ENCODE measurements at places on chromosomes 2 and 18. TPM values are rescaled to one million over a fixed set of nuclear protein-coding genes. Genes with fewer than 3 reads are reported as not detected.

SIX2 gene
- 1.1 TPM for total RNA-seq

DNA sequence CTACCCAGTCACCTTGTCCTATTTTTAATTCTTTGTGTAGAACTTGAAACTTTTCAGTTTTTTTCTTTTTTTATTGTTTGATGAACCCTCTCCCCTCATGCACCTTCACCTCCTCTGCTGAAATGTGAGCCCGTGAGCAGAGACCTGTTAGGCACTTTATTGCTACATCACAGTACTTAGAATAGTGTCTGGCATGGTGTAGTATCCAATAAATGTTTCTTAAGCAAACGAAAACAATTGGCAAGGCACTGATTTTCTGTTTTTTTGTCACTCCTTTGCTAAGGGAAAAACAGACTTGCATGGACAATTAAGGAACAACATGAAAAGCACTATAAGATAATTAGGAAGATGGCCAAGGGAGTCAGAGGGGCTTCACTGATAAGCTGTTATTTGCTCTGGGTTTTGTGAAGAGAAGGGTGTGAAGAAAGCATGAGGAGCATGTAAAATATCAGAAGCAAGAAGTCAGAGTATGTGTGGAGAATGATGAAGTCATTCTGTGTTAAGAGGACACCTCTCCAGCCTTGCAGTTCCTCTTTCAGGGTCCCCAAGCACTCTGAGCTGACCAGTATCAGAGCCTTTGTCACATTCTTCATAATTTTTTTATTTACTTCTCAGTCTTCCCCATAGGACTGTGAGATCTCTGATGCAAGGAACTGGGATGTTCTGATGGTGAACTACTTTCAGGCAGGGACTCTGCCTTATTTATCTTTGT lies 99.7 kb upstream of the CAVIN2 start:
- no peak overlapping the region for H3K27ac ChIP-seq
- H3K4me1 ChIP-seq, result peaks cover 7% of the 10 kb centered on the region
- no peaks in the 10 kb centered on the region for H3K27me3 ChIP-seq
- H3K4me3 ChIP-seq, result no peak overlapping the region
- no peaks in the 10 kb centered on the region for H3K36me3 ChIP-seq

FN1 gene
- total RNA-seq, result 1,092 TPM

MROH2A gene
- total RNA-seq, result not detected

DNA sequence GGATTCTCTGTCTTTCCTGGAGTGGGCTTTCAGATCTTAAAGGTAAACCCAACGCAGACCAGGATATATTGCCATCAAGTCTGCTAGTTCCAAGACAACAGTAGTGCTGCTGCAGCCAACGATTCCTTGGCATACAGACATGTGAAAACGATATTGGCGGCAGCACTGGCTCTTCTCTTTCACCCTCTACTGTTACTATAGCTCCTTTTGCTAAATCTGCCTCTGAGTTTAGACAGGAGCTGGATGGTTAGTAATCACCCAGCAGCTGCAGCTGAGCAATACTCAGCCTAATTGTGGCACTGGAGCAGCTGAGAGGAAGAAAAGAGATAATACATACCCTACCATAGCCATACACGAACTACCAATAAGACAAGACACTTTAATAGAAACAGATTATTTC lies 4.0 kb downstream of the YES1 start:
- no peaks in the 10 kb centered on the region for H3K27me3 ChIP-seq
- H3K27ac ChIP-seq, result peak overlapping the region; percentile 47

GRCh38 chr18:22933966-22934423 lies 867 bp downstream of the RBBP8 start:
- H3K27me3 ChIP-seq, result no peaks in the 10 kb centered on the region
- peak overlapping the region; percentile 99 for H3K27ac ChIP-seq
- no peak for DNase-seq
- no peaks in the 10 kb centered on the region for H3K36me3 ChIP-seq
- peak overlapping the region; percentile 91 for H3K4me3 ChIP-seq
- peaks cover 8% of the 10 kb centered on the region for H3K4me1 ChIP-seq

EVA1A gene
- 1.2 TPM for total RNA-seq

DNA sequence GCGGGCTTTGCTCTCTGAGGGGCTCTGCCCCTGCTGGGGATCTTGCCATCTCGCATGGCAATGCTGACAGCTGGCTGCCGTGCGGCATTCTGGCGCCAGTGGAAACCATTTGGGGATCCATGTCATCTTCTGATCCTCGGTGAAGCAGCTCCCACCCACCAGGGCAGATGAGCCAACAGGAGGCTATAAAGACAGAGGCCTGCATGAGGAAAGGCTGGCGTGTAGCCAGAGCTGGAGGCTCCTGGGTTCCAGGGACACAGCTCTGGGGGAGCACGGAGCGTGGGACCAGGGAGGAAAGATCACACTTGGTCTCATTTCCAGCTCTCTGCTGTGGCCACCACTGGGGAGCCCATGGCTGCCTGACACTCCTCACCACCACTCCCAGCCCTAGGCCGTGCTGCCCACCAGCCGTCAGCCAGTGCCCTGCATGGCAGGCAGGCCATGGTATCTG lies 145.8 kb downstream of the ZFP36L2 start:
- no peaks in the 10 kb centered on the region for H3K27me3 ChIP-seq
- peak overlapping the region; percentile 93 for H3K27ac ChIP-seq
- no peak for DNase-seq

DNA sequence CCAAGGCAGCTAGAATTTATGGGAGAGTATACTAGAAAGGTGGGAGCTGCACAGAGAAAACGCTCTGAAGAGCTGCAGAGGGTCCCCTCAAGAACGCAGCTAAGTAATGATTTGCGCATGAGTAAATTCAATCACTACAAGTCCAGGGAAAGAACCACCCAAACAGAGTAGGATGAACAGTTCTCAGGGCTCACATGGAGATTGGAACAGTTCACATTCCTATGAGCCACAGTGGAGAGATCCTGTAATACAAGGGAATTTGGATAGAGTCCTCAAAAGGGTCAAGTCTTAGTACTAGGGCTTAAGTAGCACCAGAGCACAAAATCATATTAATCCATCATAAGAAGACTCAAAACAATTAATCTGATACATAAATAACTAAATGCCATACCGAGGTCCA lies 12.7 kb downstream of the OLA1 start:
- no peak overlapping the region for H3K4me3 ChIP-seq
- H3K4me1 ChIP-seq, result no peaks in the 10 kb centered on the region
- no peak overlapping the region for H3K27ac ChIP-seq
- no peaks in the 10 kb centered on the region for H3K27me3 ChIP-seq

DNA sequence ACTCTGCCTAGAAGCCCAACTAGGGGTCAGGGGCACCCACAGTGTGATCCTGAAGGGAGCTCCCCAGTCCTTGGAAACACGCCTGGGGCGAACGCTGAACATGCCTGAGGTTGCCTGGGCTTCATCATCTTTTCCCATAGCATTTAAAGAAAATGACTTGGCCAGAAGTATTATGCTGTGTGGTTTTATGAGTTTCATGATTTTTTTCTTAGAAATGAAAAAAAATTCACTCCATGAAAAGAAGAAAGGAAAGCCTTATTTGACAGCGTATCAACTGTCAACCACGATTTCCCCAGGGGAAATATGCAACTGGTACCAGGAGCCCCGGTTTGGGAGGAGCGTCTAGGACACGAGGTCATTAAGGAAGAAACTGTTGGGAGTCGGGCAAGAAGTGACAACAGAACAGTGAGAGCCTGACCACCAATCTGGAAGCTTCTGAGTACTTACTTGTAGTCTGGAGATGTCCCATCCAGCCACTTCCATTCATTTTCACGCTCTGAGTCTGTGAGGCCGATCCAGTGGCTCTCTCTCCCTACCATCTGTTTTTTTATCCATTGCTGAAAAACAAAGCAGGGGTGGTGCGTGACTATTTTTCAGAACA lies 63.5 kb upstream of the THOC1 start:
- H3K36me3 ChIP-seq, result no peaks in the 10 kb centered on the region
- DNase-seq, result no peak

GRCh38 chr18:23805898-23806297 lies 116.6 kb downstream of the LAMA3 start:
- H3K36me3 ChIP-seq, result no peaks in the 10 kb centered on the region
- no peak overlapping the region for H3K4me3 ChIP-seq
- no peak overlapping the region for H3K27ac ChIP-seq
- no peaks in the 10 kb centered on the region for H3K4me1 ChIP-seq

GRCh38 chr2:158931572-158931971 lies 36.9 kb upstream of the TANC1 start:
- H3K27me3 ChIP-seq, result no peaks in the 10 kb centered on the region
- H3K36me3 ChIP-seq, result no peaks in the 10 kb centered on the region
- H3K27ac ChIP-seq, result no peak overlapping the region
- DNase-seq, result no peak
- no peak overlapping the region for H3K4me3 ChIP-seq

- no peaks in the 10 kb centered on the region for H3K27me3 ChIP-seq
- H3K4me3 ChIP-seq, result no peak overlapping the region
- H3K4me1 ChIP-seq, result peaks cover 26% of the 10 kb centered on the region
- peak overlapping the region; percentile 61 for H3K27ac ChIP-seq
Measured at GRCh38 chr2:217247476-217247875, 387.6 kb upstream of the TNP1 start.

DNA sequence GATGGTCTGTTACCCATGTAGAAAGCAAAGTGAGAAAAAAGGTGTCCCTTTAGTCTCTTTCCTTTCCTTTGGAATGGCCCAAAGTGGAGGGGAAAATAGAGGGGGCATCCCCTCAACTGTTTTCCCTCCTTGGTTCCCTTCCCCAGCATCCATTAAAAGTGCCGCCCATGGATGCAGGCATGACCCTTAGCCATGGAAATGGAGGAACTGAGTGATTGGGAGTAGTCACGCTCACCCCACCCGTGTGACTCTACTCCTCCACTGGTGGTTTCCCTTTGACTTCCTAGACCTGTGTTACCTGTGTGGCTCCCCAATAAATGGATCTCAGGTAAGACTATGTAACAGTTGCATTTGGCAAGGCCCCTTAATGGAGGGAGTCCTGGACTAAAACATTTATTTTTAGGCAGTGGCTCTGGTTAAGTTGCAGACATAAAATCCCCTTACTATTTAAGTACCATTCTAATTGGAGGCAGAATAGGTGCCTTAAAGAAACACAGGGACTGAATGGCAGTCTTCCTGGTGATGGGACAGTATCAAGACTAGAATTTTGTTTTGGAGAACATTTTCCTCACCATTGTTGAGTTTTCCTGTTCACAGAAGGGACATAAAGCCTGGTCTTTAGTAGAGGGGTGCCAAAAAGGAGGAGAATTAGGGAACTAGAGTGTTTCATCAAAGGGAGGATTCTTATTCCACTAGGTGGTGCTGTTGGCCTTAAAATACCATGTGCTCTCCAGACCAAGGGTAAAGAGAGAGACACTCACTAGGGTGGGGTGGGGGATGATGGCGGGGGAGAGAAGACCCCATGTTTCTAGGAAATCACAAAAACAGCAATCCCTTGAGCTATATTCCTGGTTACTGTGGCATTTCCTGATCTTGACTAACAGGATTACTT lies 25.7 kb upstream of the PLA2R1 start:
- no peaks in the 10 kb centered on the region for H3K4me1 ChIP-seq
- no peaks in the 10 kb centered on the region for H3K36me3 ChIP-seq
- no peak for DNase-seq
- no peaks in the 10 kb centered on the region for H3K27me3 ChIP-seq
- H3K27ac ChIP-seq, result no peak overlapping the region

IL1F10 gene
- total RNA-seq, result not detected

DNA sequence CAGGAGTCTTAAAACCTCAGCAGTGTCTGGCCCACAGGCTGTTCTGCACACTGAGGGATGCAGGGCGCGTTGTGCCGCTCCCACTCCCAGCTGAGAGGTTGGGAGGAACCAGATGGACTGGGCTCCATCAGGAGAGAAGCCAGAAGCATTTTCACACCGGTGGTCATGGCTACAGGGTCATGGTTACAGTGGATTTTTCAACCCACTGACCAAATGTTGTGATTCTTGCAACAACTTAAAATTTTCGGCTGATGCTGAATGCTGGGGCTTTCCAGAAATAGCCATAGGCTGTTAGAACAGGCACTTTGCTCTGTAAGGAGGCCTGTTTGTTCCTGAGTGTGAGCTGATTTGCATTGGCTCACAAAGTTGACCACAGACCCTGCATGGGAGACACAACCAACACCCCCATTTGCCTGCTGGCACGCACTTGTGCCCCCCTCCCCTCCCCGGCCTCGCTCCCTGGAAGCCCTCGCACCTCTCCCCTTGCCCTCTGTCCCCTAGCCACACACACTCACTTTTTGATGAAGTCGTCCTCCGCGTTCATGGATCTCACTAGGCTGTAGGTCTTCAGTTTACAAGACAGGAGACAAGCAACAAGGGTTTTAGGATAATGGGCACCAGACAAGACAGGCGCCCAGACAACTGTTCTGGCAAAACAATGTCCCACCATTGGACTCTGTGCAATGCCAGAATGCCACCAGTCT lies 3.4 kb downstream of the LPIN1 start:
- no peak overlapping the region for H3K4me3 ChIP-seq
- no peaks in the 10 kb centered on the region for H3K27me3 ChIP-seq
- no peak for DNase-seq
- H3K36me3 ChIP-seq, result no peaks in the 10 kb centered on the region
- peak overlapping the region; percentile 49 for H3K27ac ChIP-seq

GRCh38 chr2:195898505-195899191 lies 170.0 kb downstream of the DNAH7 start:
- no peaks in the 10 kb centered on the region for H3K4me1 ChIP-seq
- no peak overlapping the region for H3K4me3 ChIP-seq
- H3K36me3 ChIP-seq, result no peaks in the 10 kb centered on the region
- DNase-seq, result peak; percentile 68
- H3K27me3 ChIP-seq, result no peaks in the 10 kb centered on the region

- DNase-seq, result no peak
- no peak overlapping the region for H3K4me3 ChIP-seq
- no peak overlapping the region for H3K27ac ChIP-seq
- H3K27me3 ChIP-seq, result no peaks in the 10 kb centered on the region
- no peaks in the 10 kb centered on the region for H3K4me1 ChIP-seq
Measured at GRCh38 chr2:192002418-192002817, 155.5 kb upstream of the CAVIN2 start.

DNA sequence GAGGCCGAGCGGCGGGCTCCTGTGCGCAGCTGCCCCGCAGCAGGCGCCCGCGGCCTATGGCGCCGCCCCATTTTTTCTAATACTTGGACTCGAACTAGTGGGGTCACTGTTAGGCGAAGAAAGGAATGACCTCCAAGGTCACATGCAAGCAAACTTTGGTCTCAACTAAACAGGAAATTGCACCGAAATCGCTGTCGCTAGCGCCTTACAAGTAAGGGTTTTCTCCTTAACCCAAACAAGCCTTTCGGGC lies 339 bp downstream of the ACAA2 start:
- no peaks in the 10 kb centered on the region for H3K27me3 ChIP-seq
- H3K4me1 ChIP-seq, result peaks cover 12% of the 10 kb centered on the region
- no peaks in the 10 kb centered on the region for H3K36me3 ChIP-seq
- peak overlapping the region; percentile 97 for H3K27ac ChIP-seq
- DNase-seq, result peak; percentile 64

- no peaks in the 10 kb centered on the region for H3K4me1 ChIP-seq
- H3K36me3 ChIP-seq, result no peaks in the 10 kb centered on the region
- no peak overlapping the region for H3K4me3 ChIP-seq
- no peaks in the 10 kb centered on the region for H3K27me3 ChIP-seq
Measured at GRCh38 chr2:88042476-88042875, 13.1 kb downstream of the KRCC1 start.

GRCh38 chr18:64747803-64748202 lies 598.9 kb upstream of the LINC00305 start:
- H3K27me3 ChIP-seq, result no peaks in the 10 kb centered on the region
- no peak overlapping the region for H3K27ac ChIP-seq
- no peak for DNase-seq
- H3K4me3 ChIP-seq, result no peak overlapping the region
- no peaks in the 10 kb centered on the region for H3K4me1 ChIP-seq

- H3K4me3 ChIP-seq, result no peak overlapping the region
- H3K36me3 ChIP-seq, result no peaks in the 10 kb centered on the region
- no peak overlapping the region for H3K27ac ChIP-seq
- H3K27me3 ChIP-seq, result no peaks in the 10 kb centered on the region
Measured at GRCh38 chr2:105875241-105875640, 130.5 kb downstream of the NCK2 start.

GRCh38 chr2:20585359-20585709 lies 65.6 kb downstream of the HS1BP3 start:
- peak overlapping the region; percentile 49 for H3K27ac ChIP-seq
- H3K27me3 ChIP-seq, result no peaks in the 10 kb centered on the region
- H3K4me1 ChIP-seq, result peaks cover 69% of the 10 kb centered on the region

Data from right atrium auricular region (tissue), 2 donors.